ENCODE measurements at places on chromosomes 3 and 15.

DNA sequence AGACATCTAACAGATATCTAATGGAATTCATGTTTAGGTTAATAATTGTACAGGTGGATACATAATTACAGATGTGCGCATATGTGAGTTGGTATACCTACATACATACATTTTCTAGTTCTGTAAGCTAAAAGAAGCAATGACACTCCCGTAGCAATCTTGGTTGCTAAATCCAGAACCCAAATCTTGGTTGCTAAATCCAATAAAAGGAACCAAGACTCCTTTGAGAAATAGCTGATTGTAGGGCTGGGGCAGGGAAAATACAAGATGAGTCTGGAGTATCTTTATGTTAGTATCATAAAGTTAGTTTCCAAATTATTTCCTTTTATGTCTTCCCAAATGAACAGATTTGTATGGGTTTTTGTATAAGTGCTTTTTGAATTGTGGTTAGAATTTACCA lies 135.2 kb downstream of the TMCC1 start:
- no peak for DNase-seq

- DNase-seq, result no peak
Observed at GRCh38 chr15:29544513-29545128, 275.0 kb upstream of the NSMCE3 start.

DNA sequence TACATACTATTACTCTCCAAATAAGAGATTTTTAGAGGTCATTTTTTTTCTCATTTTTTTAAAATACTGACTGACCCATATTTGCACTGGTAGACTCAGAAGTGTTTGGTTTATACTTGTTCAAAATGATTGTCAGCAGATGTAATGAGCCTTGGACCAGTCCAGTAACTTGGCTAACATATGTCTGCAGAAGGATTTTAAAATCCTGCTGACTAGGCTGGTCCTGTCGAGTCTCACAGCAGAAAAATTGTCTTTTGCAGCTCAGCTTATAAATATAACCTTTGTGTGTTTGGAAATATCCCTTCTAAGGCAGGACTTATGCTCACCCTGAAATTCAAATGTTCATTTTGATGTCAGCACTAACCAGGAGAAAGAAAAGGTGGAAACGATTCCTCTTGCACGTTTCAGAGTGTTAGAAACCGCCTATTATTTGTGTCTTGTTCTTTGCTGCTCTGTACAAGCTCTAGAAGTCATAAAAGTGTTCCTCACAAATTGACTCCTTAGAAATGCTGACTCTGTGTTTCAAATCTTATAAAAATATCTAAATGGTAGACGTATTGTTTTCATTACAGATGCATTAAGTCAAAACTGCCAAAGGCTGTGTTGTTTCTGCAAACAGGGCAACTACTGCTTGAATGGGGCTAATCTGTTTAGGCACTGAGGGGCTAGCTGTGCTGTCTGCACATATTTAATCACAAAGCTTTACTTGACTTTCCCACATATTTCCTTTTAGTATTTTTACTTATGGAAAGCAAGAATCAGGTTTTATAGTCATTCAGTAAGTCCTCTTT lies 95.3 kb downstream of the CHL1 start:
- no peak for DNase-seq

DNA sequence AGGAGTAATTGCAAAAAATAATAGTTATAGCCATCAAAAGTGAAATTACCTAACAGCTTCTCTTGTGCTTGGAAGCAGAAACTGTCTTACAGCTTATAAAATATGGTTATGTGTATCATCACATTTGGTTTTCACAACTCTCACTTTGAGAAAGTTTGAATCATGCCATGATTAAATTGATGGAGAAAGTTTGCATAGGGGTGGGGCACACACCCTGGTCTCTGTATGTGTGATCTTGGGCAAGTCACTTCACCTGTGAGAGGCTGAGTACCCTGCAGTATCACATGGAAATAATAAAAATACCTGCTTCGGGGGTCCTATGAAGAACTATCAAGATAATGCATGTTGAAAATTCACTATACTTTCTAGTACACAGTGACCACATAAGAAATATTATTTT lies 471.4 kb downstream of the RAP2B start:
- DNase-seq, result no peak

DNA sequence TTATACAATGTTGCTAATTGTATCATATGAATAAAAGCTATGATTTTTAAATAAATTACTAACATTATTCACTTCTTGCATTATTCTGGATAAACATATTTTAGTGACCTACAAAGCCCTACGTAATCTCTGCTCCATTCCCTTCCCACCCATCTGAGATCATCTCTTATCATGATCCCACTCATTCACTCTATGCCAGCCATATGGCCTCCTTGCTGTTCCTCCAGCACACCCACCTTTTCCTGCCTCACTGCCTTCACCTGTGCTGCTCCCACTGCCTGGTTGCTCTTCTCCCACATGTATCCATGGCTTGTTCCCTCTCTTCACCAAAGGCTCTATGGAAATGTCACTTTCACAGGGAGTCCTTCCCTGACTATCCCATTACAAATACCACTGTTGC lies 7.3 kb upstream of the USP8 start:
- no peak for DNase-seq

- peak; percentile 53 for DNase-seq
Observed at GRCh38 chr15:51093839-51094605, 684 bp downstream of the TNFAIP8L3 start.

DNA sequence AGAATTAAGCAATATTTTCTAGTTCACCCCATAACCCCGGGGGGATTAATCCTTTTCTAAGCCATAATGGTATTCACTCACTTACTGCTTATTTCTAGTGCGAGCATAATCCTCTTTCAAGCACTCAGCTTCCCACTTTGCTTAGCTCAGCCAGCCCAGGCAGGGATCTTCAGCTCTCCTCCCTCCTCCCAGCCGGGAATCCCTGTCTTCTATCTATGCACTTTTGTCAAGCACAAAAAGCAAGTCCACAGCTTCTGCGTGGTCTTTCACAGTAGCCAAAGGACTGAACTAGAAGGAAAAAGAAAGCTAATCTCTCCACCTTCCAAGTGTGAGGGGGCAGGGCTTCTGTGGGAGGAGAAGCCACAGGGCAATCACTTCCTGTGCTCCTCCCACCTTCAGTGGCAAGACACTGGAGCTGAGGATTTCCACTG lies 62.8 kb downstream of the PEX5L start:
- no peak for DNase-seq

- DNase-seq, result no peak
Observed at GRCh38 chr3:53493963-53494791, at the start of gene CACNA1D. TSS of gene CACNA1D (plus strand) at chr3:53494611. CDS start at chr3:53495167, 556 bp downstream.

DNA sequence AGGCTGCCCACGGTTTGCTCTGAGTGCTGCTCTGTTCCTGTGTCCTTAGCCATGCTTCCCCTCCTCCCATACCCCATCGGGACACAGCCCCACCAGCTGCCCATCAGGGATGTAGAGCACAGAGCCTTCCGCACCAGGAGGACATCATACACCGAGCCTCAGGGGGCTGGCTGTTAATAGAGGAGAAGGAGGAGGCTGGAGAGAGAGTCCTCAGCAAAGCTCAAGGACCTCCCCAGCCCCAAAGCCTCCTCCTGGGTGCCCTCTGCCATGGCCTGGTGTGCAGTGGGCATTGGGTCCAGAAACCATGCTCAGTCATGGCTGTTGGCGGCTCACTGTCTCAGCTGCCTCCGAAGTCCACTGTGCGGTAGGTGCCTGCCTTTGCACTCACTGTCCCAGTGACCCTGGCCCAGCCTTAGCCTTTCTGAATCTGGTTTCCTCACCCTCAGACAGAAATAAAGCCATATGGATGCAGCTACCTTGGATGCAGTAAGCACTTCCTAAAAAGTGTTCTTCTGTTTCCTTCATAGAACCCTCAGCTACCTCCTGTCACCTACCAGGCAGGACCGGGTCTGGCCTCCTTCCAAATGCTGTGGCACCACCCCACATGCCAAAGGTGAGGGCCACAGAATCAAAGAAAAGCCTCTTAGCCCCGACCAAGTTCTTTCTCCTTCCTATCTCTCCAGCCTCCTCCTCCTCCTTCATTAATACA lies 53.9 kb downstream of the ACAD9 start:
- no peak for DNase-seq

DNA sequence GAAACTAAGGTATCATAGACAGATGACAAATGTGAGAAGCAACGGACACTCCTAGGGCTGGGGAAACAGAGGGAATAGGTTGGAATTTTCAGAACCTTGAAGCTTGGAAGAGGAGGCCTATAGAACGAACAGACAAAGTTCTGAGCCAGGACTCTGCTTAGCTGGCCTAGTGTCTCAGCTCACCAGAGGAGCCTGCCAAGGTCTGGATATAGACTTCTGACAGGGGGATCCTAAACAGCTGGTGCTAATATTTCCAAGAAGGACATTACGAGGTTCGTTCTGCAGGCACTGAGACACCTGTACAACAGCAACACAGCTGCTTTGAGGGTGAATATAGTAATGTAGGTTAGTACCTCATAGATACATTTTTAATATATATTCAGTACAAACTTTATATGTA lies 266.3 kb downstream of the CHL1 start:
- no peak for DNase-seq

- peak; percentile 92 for DNase-seq
Observed at GRCh38 chr3:38404286-38404685, 49.4 kb upstream of the ACVR2B start.

- DNase-seq, result peak; percentile 37
Observed at GRCh38 chr3:198107840-198108734, 148.1 kb downstream of the LMLN start.

DNA sequence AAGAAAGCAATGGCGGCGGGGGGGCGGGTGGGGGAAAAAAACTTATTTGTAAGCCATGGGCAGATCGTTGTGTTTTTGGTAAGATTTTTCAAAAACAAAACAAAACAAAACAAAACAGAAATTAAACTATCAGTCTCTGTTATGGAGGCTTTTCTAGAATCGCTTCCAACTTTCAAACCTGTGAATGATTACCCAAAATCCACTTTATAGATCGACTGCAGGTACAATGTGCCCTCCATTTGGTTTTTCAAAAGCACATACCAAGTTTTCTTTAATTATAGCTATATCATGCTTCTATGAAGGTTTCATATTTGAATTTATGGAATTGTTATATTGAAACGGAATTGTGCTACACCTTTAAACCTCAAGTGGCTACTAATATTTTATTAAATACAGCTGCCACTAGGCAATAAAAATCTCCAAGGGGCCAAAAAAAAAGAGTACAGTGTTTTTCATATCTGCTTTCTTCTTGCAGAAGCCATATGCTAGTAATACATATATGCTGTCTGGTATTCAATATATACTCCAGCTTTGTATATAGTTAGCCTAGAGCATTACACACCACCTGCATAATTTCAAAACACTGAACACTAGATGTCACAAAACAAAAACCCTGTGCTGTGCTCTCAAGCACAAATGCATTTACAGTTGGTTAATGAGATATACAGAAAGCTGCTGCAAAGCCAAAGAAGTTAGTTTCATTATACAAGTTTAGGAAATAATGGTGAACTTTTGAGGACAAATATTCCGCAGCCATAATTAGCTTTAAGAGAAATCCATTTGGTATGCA lies 683.8 kb upstream of the NR2F2 start:
- DNase-seq, result no peak

GRCh38 chr15:79157631-79158592 lies 67.3 kb upstream of the RASGRF1 start:
- DNase-seq, result no peak

GRCh38 chr3:13463618-13464400 lies 16.3 kb upstream of the HDAC11 start:
- DNase-seq, result no peak

DNA sequence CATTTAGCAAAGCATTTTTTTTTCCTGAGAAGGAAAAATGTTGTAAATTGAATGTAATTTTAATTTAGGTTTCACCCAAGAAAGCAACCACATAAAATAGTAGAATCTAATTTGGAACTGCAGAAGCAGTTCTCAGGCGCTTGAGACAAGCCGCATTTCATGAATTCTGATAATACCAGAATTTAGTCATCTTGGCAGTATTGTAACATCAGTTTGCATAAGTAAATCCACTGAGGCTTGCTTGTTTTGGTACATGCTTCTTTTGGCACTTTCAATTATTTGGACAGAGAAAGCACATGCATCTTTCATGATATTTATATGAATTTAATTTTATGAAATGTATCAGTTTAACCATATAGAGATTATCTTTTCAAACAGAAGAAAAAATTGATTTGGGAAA lies 389.7 kb upstream of the ROBO1 start:
- DNase-seq, result no peak

- no peak for DNase-seq
Observed at GRCh38 chr3:187720337-187720670, 17.9 kb upstream of the RTP2 start.

- no peak for DNase-seq
Observed at GRCh38 chr3:115659253-115660220, 36.2 kb downstream of the GAP43 start.

DNA sequence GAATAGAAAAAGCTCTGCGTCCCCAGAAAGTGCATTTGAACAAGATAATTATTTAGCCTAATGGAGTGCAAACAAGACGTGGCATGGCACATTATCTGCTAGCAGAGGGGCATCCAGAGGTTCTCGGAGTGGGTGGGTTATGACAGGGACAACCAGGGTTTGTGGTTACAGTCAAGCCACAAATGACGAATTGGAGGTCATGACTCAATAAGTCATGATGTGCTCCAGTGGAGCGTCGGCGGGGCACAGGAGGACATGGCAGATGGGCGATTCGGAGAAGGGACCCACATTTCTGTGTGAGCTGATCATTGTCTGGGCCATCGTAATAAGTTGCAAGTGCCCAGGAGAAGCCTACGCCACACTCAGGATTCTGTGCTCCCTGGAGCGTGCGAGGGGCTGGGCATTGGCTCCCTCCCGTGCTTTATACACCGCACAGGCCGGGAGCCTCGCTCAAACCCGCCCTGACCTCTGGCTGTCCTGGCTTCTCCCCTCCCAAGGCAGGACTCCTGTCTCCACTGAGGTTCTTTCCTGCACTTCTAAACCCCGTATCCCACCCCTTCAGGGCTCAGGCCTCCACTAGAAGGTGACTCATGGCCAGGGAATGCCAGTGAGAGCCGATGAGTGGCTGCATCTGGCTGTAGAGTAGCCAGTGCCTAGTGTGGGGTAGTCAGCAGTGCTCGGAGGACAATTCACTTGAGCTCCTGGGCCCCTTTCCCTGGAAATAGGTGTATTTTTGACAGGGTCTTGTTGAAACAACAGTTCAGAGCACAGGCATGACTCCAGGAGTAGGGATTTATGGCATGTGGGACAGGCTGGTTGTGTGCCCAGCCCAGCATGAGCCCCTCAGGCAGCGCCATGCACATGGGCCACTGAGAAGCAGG lies 67.4 kb downstream of the GRIP2 start:
- peak; percentile 93 for DNase-seq

DNA sequence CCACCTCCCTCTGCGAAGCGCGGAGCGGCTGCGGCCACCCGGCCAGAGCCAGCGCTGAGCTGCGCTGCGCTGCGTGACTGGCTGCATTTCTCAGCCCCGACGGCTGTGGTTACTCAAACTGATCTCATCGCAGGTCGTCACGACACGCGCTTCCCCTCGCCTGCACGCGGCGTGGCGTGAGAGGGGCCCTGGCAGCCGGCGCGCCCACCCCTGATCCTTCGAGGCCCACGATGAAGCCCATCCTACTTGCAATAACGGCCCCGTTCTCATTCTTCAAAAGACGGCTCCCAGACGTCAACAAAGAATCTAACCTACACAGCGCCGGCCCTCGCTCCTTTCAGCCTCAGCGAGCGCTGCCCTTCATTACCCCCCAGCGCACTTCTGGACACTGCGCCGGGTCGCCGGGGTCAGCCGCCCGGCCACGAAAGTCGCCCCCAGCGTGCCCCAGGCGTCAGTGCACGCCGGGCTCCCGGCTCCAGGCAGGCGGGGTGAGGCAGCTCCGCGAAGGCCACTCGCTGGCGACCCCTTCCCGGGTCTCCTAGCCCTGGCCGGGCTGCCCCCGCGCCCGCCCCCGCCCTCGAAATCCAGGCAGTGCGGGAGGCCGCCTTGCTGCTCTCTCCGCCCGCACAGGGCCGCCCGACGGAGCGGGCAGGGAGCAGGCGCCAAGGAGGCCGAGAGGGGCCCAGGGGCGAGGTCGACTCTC lies 9.9 kb upstream of the LEKR1 start:
- DNase-seq, result no peak
